ENCODE measurements at places on chromosomes 3 and 15.
A peak's percentile ranks its signal among the peaks of the same experiment; 100 is the strongest.

- DNase-seq, result no peak
Observed at GRCh38 chr3:168498194-168498593, 402.5 kb upstream of the GOLIM4 start.

GRCh38 chr15:83927704-83928391 lies 273.9 kb downstream of the ADAMTSL3 start:
- DNase-seq, result no peak

DNA sequence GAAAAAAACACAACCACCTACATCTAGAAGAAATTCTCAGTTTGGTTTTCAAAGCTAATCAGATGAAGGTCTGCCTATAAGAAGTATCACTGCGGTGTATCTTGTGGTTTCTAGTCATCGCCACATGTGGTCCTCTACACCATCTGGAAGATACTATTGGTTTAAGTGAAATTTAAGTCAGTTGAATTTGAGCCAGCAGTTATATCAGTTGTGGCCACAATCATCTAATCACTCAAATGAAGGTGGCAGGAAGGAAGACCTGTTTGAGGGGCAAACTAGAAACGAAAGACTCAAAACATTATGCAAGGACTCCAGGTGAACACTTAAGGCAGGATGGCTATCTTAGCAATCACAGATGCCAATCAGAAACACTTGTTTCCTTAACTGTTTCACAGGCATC lies 48.7 kb downstream of the ETV5 start:
- peak; percentile 30 for DNase-seq

GRCh38 chr3:98588065-98588464 lies 5.3 kb downstream of the CPOX start:
- no peak for DNase-seq

GRCh38 chr15:100808691-100809090 lies 70.9 kb upstream of the ALDH1A3 start:
- no peak for DNase-seq

DNA sequence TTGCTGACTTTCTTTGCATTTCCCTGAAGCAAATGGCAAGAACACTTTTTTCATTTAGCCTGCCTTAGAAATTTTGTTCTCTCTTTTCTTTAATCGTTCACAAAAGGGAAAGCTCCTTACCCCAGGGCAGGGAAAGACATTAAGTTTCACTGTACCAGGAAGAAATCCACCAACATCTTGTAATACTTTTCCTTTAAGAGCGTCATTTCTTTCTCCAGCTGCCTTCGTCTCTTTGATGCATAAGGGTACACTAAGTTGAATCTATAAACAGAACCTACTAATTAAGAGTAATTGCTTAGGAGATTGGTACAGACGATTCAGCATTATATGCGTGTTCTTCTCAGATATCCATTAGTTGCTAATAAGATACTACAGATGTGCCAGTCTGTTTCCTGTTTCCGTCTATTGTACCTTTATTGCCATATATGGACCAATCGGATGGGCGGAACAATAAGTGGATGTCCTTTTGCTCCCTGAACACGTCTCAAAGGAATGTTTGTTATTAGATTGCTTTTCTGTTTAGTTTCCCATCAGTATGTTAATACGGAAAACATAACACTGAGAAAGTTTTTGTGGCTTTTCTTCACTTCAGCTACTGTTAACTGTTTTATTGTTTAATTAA lies 276.7 kb upstream of the RARB start:
- no peak for DNase-seq

GRCh38 chr3:67386451-67386850 lies 268.0 kb downstream of the SUCLG2 start:
- no peak for DNase-seq

GRCh38 chr3:46677411-46677726 lies 16.1 kb downstream of the ALS2CL start:
- no peak for DNase-seq

DNA sequence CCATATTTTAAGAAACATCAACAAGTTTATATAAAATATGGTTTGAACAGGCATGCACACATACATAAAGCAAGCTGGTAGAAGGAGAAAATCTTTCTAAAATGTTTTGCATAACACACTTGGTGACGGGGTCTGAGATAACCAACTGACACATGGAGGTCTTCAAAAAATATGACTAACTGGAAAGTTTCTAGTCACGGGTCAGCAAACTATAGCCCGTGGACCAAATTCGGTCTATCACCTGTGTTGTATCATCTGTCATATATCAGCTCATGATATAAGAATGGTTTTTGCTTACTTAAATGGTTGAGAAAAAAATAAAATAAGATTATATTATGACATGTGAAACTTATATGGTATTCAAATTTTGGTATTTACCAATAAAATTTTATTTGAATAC lies 465.1 kb downstream of the FOXP1 start:
- no peak for DNase-seq

DNA sequence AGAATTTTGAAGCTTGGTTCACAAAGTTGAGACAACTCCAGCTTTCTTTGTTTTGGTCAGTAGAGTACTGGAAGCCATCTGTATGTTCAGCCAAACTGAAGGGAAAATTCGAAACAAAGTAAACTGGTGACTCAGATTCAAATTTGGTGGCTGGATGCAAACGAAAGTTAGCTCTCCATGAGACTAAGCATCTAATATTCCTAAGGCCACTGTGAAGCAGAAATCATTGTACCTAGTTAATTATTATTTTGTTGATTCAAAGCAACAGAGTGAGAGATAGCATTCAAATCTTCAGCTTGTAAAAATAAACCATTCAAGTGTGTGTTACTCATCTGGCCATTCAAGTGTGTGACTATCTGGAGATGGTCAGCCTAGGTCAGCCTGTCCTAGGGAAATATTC lies 42.1 kb downstream of the NR2F2 start:
- DNase-seq, result no peak

DNA sequence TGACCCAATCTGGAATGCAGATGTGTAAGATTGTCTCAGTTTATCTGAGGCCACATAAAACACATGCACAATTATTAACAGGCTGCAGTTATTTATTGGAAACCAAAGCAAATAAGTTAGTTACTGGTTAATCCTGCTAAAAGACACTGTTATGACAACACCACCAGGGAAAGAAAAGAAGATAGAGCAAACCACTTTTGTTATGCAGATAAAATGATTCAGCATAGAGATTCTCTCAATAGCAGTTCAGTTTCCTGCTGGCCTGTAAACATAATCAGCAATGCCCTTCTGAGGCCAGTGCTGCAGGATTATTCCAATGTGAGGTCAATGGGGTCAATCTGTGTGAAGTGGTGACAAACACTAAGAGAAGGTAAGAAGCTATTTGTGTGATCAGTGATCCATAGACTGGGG lies 244.4 kb downstream of the ZBTB20 start:
- no peak for DNase-seq

- no peak for DNase-seq
Observed at GRCh38 chr3:72200332-72200731, 415.4 kb upstream of the PROK2 start.

- no peak for DNase-seq
Observed at GRCh38 chr3:171770689-171771620, 39.3 kb downstream of the PLD1 start.

- no peak for DNase-seq
Observed at GRCh38 chr3:127823426-127823857, 1.1 kb upstream of the MGLL start.

DNA sequence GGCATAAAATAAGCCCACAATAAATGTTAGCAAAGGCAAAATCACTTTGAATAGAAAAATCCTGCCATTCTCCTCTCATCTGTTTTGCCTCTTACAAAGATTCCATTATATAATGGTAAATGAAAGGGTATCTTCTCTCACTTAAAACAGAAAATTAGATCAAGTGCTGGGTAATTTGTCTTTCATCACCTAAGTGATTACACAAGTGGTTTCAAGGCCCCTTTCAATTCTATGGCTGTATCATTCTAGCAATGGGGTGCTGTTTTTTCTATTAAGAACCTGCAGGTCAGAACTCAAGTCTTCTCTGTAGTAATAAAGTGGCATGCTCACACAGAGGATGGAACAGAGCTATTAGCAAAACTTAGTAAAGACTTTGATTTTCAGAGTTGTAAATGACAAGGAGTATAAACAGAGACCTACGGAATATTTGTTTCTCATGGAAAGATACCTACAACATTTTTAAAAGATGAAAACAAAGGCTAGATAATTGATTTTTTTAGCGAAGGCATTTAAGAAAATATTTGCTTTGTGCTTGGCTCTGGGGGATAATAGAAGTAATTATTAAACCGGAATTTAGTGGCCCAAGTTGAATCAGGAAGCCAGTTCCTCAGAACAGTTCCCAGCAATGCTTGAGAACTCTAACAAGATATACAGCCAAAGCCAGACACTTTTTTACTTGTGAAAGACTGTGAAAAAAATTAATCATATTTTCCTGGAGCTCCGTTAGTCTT lies 137.4 kb downstream of the CMSS1 start:
- DNase-seq, result no peak

GRCh38 chr3:143122608-143123352 lies 3.2 kb downstream of the CHST2 start:
- no peak for DNase-seq

- DNase-seq, result peak; percentile 48
Observed at GRCh38 chr15:74616366-74616939, 817 bp downstream of the CLK3 start.

DNA sequence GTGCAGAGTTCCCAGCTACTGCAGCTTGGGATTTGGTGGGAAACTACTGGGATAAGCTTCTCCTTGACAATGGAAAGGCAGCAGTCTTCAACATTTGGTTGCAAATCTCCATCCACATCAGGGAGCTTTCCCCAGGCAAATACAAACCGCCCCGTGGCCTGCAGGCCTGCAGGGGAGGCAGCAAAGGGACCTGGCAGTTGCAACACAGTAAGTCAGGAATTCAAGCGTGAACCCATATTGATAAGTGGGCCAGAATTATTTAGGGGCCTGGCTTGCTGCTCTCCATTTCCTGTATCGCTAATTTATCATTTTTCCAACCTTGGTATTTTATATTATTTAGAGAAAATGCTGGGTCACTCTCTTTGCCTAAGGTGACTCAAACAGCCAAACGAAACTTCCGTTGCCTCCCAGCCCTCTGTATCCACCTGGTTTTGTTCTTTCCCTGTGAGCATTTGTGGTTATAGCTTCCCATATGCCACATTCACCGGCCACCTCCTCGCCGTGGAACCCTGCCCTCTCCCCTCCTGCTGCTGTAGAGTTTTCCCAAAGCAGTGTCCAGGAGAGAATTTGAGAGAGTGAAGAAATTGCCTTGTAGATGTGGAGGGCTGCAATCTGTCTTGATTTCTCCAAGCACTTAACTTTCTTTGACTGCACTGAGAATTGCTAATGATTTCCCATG lies 34.8 kb downstream of the B3GALNT1 start:
- no peak for DNase-seq

DNA sequence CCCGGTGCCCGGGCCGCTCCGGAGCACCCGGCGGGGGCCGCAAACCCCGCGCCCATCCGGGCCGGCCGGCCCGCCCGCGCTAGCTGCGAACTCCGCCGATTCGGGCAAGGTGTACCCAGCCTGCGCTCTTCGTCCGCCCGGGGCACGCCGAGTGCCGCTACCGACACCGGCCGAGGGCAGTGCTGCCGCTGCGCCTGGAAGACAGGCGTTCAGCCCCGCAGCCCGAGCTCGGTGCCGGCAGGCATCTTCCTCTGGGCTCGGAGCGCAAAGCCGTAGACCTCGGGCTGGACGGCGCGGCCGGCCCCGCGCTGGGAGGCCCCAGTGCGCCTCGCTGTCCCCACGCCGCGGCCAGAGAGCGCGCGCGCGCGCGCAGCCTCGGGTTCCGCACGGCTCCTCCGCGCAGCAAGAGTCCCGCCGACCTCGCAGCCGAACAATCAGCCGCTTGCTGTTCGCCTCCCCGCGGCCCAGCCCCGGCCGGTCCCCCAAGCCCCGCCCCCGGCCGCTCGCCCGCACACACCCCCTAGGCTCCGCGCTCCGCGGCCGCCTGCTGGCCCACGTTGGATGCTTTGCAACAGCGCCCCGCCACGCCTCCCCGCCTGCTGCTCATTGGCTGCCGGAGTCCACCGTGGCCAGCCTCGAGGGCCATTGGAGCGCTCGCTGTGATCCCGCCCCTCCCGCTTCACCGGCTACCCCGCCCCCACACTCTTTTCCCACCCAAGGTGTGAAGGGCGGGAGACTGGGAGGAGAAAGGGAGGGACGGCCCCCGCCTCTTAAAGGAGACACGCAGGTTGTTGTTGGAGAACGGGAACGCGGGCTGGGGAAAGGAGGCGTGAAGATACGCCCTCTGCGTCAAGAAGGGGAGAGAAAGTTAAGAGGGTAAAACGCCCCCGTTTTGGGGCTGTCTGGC lies at the start of gene LRIG1:
Gene LRIG1 (minus strand): TSS at position 447 of the 907 bp plus-strand sequence. CDS start 615 bp downstream, outside the sequence.
- peak; percentile 97 for DNase-seq

DNA sequence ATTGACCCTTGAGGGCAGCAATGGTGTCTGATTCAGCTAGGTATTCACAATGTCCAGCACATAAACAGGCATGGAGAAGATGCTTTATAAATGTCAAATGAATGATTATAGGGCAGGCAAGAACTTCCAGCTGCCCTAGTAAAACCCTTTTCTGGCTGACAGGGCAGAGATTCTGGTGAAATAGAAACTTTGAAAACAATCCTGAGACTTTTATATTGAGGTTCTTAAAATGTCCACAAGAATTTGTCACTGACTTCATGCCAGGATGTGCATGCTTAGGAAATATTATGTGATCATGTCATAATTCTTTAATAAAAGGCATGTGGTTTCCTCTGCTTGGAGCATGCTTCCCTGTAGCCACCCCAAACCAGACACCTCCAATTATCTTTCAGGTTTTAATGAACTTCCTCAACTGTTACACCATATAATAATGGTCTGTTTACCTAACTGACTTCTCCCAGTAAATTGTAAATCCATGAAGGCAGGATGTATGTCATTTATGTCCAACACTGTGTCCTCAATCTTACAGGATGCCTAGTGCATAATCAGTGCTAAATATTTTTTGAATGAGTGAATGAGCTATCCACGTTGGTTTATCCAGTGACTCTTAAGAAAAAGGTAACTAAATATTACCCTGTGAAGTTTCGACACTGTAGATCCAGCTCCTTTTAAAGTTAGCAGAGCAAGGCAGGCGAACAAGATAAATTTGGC lies 43.4 kb upstream of the CLRN1 start:
- DNase-seq, result no peak

- peak; percentile 47 for DNase-seq
Observed at GRCh38 chr3:129650256-129650872, 43.9 kb upstream of the PLXND1 start.

DNA sequence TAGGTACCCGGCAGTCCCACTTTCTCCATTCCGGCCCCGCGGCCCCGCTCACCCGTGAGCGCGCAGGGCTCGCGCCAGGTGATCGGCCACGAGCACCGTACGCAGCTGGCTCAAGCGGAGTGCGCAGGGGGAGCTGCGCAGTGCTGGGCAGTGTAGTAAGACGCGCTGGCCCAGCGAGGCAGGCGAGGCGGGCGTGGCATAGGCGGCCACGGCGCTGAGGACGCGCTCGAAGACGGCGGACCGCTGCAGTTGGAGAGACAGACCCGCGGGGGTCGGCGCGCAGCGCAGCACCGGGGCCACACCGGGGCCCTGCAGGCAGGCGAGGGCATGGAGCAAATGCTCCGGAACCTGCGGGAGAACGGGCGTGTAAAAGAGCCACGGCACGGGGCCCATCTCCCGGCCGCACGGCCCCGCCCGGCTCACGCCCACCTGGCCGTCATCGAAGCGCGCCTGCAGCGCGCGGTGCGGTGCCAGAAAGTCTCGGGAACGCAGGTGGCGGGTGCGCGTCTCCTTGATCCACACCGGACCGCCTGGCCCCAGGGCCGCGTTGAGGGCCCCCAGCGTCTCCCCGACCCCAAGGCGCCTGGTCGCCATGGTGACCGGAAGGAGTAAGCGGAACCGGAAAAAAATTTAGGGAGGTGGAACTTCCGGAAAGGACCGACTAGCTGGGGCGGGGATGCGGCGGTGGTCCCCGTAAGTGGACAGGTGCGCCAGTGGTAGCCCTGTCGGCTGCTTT lies at the start of gene DALRD3:
Gene DALRD3 (minus strand): TSS at position 610 of the 736 bp plus-strand sequence. CDS start 16 bp downstream, at position 594.
- DNase-seq, result peak; percentile 52

All from stimulated activated CD4-positive, alpha-beta T cell treated with anti-CD3 and anti-CD28 coated beads, Interleukin-4, amount 100 ng/mL, for 48 hours (primary cell).